NCI-H446 treated with DMSO at 0.1 percent for 48 hours (cell line): ENCODE measurements at places on chromosomes 6 and 20.
A peak's percentile ranks its signal among the peaks of the same experiment; 100 is the strongest.

DNA sequence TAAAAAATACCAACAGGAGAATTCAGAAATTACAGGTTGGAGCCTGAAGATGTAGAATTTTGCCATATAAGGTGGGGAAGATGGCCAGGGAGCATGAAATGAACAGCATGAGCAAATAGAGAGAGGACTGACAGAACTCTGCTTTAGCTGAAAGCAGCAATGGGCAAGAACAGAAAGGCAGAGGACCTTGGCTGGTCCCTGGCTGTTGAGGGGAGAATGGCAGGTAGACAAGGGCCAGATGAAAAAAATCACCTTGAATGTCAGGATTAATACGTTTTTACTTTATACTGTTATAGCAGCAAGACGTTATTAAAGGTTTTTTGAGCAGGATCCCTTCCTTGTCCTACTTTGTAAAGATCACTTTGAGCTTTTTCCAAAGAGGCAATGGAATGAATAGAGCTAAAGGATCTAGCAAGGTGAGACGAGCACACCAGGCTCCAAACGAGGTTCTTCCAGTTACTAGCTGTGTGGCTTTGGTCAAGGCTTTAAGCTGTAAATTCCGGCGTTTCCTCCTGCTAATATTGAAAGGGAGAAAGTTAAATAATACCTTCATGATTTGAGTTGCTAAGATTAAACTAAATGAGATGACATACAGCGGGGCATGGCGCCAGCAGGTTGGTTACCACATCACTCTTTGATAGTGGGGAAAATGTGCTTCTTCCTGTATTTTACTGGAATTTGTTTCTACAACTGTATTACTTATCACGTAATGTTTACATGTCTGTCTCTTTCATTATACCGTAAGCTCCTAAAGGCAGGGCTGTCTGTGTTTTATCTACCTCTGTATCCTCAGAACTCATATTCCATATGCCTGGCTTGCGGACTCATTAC, 776 bp downstream of the PPIL1 start:
- DNase-seq, result no peak

- no peak for DNase-seq
Observed at GRCh38 chr6:55875400-55875799, at the start of gene BMP5. Gene BMP5 (minus strand): TSS chr6:55875590. CDS start chr6:55874865, 725 bp downstream.

GRCh38 chr20:6700563-6701329, 66.7 kb upstream of the BMP2 start:
- DNase-seq, result no peak

DNA sequence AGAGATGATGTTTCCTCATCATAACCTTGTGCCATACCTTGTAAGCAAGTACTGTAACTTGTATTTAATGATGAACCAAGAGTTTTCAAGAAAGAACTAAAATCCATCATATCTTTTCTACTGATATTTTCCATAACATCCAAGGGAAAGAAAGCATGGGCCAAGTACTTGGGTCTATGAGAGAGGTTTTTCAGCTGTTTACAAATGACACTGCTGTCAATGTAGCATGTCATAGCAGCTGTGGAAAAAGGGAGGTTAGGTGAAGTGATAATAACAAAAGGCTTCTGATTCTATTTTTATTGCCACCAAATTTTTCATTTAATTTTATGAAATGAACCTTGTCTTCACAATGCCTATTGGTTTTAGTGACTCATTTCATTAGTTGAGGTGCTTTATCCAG, 482.3 kb downstream of the LMBRD1 start:
- no peak for DNase-seq

- DNase-seq, result peak; percentile 78
Observed at GRCh38 chr20:16528078-16528477, 45.2 kb downstream of the KIF16B start.

DNA sequence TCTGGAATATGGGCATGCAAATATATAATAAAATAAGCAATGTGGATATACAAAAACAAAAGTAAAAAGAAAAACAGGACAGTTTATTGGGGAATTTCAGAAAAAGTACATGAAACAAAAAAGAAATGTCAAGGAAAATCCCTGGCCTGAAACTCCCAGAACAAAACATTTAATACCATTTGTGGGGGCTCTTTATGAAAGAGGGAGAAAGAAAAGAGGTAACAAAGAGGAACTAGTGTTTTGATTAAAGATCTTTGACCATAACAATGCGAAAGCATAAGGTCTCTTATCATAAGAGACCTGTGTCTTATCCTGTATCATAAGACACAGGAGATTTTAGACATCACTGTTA, 88.6 kb upstream of the ARID1B start:
- no peak for DNase-seq

DNA sequence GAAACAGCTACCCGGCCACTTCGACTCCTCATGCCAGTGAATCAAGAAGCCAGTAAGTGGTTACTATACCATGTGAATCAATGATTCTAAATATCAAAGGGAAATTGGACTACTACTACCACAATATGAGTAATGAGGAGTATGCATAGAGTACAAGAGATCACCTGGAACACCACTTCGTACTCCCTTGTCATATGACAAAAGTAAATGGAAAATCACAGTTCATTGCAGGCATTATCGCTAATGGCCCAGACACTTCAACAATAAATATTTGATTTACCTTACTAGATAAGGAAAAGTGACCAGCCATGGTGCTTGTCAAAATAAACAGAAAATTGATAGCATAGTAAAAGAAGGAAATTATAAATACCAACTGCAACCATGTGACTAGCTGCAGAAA, 73.1 kb downstream of the BMP5 start:
- DNase-seq, result no peak

DNA sequence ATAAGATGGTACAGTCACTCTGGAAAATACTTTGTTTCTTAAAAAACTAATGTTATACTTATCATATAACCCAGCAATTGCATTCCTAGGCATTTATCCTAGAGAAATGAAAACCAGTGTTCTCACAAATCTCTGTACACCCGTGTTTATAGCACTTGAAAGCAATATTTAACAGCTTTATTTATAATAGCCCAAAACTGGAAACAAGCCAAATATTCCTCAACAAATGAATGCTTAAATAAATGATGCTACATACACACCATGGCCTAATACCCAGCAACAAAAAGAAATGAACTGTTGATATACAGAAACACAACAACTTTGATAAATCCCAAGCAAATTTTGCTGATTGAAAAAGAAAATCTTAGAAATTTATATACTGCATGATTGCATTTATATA, 51.3 kb downstream of the GFRA4 start:
- no peak for DNase-seq

GRCh38 chr6:2086326-2086965, 159.0 kb downstream of the GMDS start:
- DNase-seq, result no peak

GRCh38 chr6:71403422-71404134, 115.0 kb downstream of the OGFRL1 start:
- DNase-seq, result no peak
